ENCODE measurements at places on chromosomes 16 and 17.

GRCh38 chr17:70423562-70423961 is 254.2 kb downstream of the KCNJ2 start:
- DNase-seq: no peak

DNA sequence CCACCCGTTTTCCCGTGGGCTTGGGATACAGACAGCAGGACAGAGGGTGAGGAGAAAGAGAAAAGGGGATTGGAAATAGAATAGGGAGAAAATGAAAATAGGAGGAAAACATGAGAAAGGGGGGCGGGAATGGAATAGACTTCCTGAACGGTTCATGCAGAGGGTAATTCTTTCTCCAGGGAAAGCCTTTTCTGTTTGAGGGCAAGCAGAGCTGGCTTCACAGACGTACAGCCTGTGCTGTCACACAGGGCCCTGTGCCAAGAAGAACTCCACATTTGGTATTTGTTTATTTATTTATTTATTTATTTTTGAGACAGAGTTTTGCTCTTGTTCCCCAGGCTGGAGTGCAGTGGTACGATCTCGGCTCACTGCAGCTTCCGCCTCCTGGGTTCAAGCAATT is 12.0 kb downstream of the MILR1 start:
- DNase-seq: no peak

DNA sequence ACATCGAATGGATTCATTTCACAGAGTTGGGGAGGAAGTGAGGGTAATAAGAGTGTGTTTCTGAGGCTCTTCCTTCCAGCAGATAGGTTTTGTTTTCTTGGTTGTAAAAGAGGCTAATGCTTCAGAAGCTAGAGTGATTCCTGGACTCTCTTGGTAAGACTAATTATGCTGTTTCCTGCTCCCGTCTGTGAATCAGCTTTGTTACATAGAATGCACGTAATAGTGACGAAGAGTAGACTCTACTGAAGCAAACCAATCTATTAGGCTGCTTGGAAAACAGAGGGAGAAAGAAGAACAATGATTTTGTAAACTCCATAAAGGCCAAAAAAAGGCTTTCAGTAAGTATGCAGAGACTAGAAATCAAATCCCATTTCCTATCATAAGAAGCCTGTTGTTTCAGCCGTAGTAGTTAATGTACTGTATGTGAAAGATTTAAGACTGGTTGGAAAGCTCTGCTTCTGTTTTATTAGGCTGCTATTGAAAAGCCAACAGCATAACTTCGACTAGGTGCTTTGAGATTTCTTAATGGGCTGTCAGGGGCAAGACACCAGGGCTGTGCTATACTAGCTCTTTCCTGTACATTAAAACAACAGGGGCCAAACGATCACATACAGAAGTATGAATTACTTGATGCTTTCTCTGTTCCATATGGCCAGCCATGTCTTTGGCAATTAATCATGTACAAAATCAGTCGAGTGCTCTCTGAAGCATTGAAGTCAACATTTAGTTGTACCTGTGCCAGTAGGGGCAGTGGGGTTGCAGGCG is 219.0 kb downstream of the FTO start:
- peak; percentile 2 for DNase-seq

GRCh38 chr16:70570967-70571570 is 47.5 kb downstream of the SF3B3 start:
- DNase-seq: no peak

DNA sequence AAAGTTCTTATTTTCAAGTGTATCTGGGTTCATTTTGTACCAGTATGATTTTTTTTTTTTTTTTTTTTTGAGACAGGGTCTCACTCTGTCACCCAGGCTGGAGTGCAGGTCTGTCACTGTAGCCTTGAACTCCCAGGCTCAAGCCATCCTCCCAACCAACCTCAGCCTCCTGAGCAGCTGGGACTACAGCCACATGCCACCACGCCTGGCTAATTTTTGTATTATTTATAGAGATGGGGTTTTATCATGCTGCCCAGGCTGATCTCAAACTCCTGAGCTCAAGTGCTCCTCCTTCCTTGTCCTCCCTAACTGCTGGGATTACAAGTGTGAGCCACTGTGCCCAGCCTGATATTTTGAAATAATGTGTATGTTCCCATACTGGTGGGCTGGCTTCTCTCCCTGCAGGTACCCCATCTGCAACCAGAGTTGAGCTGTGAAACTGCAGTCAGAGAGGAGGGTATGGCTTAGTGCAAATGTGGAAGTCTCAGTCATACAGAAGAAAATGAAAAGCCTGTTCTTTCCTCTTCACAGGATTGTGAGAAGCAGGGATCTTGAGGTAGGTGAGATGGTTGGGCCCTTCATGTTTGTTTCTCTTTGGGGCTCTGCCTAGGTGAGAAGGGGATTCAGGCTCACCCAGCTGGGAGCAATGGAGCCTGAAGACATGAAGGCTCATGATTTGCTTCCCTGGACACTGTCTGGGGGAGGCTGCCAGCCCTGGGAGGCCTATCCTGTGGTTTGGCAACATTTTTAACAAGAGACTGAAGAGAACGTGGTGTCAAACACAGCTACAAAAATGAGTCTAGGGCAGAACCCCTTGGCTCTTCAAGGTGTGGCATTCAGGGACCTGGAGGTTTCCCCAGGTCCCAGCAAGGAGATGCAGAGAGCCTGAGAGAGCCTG is 41.3 kb upstream of the SIAH1 start:
- DNase-seq: peak; percentile 69

GRCh38 chr16:4550591-4550990 is 5.5 kb upstream of the C16orf96 start:
- no peak for DNase-seq

- DNase-seq: no peak
These were observed 27.6 kb upstream of the PRM1 start for GRCh38 chr16:11308493-11309283.

DNA sequence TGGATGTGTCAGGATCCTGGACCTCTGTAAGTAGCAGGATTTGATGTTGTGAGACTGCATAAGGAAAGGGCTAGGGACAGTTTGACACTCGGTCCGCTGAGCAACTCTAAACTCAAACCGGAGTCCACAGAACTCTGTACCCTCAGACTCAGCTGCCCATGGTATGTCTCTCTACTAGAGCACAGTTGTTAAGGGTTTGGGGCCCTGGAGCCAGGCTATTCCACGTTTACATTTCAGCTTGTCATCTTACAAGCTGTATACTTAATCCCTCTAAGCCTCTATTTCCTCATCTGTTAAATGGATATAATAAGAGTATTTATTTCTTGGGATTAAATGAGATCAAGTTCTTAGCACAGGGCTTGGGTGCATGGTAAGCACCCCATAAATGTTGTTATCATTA is 27.9 kb downstream of the HOXB1 start:
- DNase-seq: no peak

DNA sequence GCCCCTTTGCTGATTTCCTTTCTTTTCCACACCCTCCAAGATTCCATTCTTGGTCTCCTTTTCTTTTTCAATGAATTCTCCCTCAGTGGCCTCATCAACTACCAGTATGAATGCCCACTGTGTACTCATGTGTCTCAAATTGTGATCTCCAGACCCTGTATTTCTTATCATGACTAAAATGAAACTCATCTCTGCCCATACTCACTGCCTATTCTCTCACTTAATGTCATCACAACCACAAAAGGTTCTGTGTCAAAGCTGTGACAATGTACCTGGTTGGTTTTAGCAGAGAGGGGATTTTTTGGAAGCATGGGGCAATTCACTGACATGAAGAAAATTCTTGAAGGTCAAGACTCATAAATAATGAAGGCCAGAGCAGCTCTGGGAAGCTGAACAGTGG is 11.5 kb upstream of the TBX4 start:
- no peak for DNase-seq

DNA sequence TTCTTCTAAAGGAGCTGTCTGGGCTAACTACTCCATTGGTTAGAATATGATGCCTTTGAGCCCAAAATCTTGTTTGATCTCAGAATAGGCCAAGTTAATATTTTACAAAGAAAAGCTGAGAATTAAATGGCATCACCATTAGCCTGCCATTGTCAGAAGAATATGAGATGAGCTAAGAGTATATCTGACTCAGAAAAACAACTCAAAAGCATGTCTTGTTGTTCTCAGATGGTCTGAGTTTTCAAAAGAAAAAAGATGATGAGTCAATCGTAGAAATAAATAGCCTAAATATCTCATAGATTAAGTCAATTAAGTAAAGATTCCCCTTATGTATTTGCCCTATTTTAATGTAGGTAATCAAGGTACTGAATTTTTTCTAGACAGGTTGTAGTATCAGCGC is 197.1 kb upstream of the TBX2 start:
- peak; percentile 72 for DNase-seq

- no peak for DNase-seq
These were observed 12.2 kb downstream of the PIK3R5 start for GRCh38 chr17:8953156-8953885.

GRCh38 chr16:10787304-10787703 is 31.3 kb downstream of the TVP23A start:
- DNase-seq: no peak

GRCh38 chr17:50498021-50498874 is 10.0 kb upstream of the MYCBPAP start:
- no peak for DNase-seq

DNA sequence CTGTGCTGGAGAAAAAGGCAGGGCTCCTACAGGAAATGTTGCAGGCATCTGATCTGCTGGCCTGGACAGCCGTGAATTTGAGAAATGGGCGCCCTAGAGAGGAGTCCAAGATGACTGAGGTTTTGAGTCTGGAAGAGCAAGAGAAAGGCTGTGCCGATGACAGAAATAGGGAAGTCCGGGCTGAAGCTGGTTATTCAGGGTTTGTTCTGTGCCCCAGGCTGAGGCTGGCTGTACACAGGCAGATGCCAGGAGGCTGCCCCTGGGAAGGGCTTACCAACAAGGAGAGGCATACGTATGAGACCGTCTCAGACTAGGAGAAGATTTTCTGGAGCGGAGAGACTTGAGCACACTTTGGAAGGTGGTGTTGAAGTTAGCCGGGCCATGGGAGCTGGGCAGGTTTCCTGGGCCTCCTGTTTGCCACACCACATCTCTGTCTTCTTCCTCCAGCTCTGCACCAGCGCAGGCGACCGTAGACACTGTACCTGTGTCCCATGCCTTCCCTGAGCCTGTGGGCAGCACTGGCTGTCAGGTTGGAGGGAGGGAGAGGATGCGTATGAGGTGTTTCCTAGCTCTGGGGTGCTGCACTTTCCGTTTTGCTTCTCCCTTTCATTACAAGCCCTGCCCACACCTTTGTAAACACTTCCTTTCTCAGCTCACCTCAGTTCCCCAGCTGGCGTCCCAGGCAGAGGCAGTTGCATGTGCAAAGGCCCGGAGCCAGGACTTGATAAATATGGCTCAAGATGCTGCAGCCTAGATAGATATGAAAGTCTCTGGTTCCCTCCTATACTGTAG is 80.8 kb downstream of the SPECC1 start:
- no peak for DNase-seq

- DNase-seq: no peak
These were observed 121.4 kb upstream of the CDH5 start for GRCh38 chr16:66245072-66245471.

- DNase-seq: no peak
These were observed 6.9 kb upstream of the RAPGEFL1 start for GRCh38 chr17:40170325-40170724.

- no peak for DNase-seq
These were observed 64.0 kb upstream of the DNAH17 start for GRCh38 chr17:78641243-78641642.

- DNase-seq: peak; percentile 74
These were observed 3.9 kb upstream of the KRT15 start for GRCh38 chr17:41522301-41523224.

DNA sequence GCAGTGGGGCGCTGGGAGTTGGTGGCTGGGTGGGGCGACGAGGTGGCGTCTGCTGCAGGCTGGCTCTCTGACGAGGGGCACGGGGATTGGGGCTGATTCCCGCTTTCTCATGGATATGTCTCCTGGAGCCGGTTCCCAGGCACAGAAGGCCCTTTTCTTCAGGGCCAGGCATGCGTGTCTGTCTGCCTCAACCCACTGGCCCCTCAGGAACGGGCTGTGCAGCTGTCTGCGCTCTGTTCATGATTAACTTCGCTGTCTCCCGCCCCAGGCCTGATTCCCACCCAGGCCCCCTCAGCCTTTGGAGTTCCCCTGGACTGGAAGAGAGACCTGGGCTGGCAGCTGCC is 53.1 kb downstream of the RAP1GAP2 start:
- DNase-seq: peak; percentile 77

DNA sequence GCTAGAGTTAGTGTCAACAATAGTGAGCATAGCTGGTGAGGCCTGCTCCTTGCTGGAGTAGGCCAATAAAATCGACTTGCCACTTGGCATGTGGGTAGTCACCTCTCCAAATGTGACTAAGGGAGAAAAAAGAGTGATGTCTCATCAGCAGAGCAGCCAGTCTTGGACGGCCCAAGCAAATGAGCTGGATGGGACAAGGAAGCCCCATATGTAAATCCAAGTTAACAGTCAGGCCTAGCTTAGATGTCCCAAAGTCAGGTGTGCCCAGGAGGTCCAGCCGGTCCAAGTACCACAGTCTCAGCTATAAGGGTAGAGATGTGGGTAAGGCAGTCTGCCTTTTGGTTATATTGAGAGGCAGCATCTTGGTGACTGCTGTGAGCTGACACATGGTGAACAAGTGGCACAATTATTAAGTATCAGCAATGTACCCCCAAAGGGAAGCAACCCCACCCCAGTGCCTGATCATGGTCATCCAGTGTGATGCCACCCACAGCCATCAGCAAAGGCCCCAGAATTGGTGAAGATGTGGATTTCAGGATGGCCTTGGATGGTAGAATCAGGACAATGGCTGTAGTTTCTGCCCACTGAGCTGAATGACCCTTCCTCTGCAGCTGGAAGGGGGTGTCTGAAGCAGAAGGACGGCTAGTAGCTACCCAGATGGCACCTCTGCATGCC is 83.4 kb downstream of the TNFRSF13B start:
- DNase-seq: no peak

DNA sequence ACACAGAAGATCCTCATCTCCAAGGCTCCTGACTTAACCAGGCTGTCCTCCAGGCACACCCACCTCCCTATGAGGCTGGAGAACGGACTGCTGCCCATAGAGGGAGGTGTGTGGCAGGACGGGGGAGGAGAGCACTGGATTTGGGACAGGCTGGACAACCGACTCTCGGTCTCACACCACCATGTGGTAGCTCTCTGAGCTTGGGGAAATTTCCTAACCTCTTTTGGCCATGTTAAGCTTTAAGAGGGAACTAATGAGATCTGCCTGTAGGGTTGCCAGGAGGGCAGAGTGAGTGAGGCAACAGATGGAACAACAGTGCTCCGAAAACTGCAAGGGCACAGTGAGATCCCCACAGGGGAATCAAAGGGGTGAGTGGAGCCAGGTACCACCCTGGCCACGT is 32.7 kb downstream of the RHBDL3 start:
- no peak for DNase-seq

Measured in kidney glomerular epithelial cell (primary cell).